ENCODE measurements at places on chromosomes 1 and 21.

GRCh38 chr1:42676534-42677087, 5.6 kb upstream of the YBX1 start:
- no peak for DNase-seq

DNA sequence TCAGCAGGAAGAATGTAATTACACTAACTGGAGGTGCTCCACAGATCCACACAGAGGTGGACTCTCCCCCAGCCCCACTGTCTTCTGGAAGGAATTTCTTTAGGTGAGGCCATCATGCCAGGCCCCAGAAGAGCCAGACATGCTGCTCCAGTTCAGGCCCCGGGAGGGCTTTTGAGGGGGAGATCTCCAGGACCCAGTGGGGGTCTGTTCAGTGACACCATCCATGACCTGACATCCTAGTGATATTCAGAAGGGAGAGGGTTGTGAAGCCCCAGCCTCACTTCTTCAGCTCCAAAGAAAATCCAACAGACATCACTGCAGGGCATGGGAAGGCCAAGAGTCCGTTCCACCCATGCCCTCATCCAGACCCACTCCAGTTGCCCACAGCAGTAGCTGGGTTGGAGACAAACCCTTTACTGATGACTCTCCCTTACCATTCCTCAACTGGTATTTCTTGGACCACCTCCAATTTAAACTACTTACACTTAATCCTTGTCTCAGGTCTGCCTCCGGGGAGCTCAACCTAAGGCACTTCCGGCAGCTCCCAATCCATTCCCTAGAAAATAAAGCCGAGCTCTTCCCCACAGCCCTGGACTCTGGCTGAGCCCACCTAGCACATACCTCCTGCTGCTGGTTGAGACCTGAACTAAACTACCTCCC, 39.2 kb downstream of the CSMD2 start:
- no peak for DNase-seq

- DNase-seq: no peak
Observed at GRCh38 chr1:58660105-58660504, 39.8 kb downstream of the MYSM1 start.

DNA sequence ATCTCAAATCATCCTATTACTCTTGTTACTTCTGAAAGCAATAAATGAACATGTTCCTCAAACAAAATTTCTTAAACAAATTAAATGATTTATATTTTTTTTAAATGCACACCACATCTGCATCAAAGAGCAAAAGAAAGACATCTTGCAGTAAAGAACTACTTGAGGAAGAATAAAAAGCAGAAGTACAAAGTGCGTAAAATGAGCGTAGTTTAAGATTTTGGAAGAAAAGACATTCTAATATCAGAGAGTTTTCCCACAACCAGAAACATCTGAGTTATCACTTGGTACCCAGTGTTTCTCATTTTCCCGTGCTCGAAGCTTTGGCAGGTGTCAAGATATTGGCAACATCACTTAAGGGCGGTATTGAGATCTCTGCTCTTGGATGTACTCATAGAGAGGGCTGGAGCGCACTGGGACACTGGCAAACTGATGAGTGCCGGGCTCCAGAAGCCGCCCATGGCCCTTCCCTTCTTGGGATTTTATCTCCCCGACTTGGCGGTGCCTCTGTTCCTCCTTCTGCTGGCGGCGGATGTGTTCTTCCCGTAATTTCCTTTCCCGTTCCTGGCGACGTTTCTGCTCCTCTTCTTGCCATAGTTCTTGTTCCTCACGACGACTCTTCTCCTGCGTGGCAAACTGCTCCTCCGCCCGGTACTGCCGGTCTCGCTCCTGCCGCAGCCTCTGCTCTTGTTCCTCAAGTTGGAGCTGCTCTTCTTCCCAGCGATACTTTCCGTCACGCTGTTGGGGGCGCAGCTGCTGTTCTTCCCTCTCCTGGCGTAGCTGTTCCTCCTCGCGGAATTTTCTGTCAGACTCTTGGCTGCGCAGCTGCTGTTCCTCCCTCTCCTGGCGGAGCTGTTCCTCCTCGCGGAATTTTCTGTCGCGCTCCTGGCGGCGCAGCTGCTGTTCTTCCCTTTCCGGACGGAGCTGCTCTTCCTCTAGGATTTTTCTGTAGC, 7.9 kb downstream of the TCHH start:
- no peak for DNase-seq

- DNase-seq: peak; percentile 12
Observed at GRCh38 chr1:182781841-182782586, 7.6 kb upstream of the NPL start.

DNA sequence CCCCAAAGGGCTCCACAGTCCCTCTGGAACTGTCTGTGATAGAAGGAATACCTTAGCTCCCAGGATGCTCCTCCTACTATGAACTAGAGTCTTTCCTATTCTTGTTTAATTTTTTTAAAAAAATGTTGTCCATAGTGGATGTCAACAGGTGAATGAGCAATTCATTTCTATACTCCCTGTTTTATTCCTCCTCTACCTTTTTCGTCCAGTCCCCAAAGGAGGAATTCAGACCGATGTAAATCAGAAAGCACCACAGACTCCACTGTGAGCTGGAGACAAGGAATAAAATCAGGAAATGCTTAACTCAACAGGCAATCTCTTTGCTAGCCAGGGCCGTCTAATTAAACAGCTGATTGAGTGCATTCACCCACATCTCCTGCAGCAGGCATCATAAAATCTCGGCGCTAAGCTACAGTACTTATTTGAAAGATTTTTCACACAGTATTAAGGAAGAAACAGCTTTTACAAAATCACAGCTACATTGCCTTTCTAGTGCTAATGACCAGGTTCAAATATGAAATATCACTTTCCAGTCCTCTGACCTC, 381.6 kb downstream of the SIPA1L2 start:
- DNase-seq: no peak

All from activated naive CD4-positive, alpha-beta T cell (primary cell).